ENCODE measurements at places on chromosomes 12 and 14.

- no peak for DNase-seq
Observed at GRCh38 chr14:95662376-95663186, 23.6 kb upstream of the TCL1B start.

DNA sequence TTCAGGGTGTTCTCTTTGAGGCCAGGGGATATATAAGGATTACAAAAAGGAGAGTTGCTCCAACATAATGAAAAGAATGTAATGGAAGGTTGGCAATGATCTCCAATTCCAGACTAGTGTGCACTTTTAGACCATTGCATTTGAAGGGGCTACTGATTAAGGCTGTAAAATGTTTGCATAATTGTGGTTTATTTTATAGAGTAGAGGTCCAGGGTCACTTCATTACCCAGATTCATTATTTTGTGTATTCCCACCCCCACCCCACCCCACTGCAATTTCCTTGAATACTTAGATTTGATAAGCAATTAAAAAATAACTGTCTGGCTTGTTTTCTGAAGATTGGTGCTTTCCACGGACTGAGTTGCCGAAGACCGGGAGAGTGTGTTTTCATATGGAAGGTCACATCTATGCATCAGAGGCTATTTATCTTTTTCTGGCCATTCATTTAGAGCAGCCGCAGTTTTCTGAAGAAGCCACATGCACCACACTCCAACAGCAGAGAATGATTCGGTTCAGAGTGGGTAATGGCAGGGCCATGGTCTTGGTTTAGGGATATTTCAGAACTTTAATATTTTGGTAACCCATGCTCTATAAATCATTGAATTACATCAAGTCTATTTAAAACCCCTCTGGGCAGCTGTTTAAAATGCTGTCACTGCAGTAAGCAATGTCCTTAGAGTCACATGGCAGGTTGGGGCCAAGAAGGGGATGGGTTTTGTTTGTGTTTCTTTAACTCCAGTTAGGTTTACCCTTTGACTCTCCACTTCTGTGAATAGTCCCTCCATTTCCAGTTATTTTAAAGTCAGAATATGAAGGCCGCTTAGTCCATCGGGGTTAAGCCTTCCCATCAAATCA lies 94.6 kb downstream of the TMEM30B start:
- no peak for DNase-seq

DNA sequence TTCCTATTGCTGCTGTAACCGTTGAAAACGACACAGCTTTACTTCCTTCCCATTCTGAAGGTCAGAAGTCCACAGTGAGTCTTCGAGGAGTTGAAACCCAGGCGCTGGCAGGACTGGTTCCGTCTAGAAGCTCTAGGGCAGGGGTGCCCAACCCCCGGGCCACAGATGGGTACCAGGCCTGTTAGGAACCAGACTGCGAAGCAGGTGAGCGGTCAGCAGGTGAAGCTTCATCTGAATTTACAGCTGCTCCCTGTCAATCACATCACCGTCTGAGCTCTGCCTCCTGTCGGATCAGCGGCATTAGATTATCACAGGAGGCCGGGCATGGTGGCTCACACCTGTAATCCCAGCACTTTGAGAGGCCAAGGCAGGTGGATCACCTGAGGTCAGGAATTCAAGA lies 12.6 kb upstream of the SFSWAP start:
- no peak for DNase-seq

GRCh38 chr12:113112043-113112899 lies 23.3 kb downstream of the RASAL1 start:
- DNase-seq: no peak

- no peak for DNase-seq
Observed at GRCh38 chr14:33542338-33543287, 408.3 kb downstream of the EGLN3 start.

- DNase-seq: no peak
Observed at GRCh38 chr14:96698960-96699539, 98.1 kb upstream of the VRK1 start.

- DNase-seq: no peak
Observed at GRCh38 chr12:96208801-96209549, 14.8 kb downstream of the ELK3 start.
